ENCODE measurements at places on chromosomes 4 and X.

GRCh38 chr4:111187108-111187507, 564.2 kb upstream of the PITX2 start:
- no peak for DNase-seq

DNA sequence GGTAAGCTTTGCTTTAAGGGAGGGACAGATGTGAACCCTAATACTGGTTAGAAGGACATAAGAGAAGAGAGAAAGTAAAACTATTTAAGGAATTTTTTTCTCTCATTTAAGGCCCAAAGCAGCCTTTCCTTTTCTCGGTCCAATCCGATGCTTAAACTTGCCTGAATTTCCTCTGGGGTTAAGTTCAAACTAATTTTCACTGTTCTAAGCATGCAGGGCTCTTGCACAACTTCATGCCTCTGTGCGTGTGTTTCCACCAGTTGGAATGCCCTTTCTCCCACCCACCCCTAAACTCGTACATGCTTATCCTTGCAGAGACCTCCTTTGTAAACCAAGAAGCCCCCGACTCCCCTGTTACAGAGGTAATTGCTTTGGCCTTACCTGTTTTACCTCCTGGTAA, 204.7 kb downstream of the CBR4 start:
- DNase-seq = no peak

GRCh38 chr4:40924096-40924792, 174.5 kb downstream of the NSUN7 start:
- no peak for DNase-seq

DNA sequence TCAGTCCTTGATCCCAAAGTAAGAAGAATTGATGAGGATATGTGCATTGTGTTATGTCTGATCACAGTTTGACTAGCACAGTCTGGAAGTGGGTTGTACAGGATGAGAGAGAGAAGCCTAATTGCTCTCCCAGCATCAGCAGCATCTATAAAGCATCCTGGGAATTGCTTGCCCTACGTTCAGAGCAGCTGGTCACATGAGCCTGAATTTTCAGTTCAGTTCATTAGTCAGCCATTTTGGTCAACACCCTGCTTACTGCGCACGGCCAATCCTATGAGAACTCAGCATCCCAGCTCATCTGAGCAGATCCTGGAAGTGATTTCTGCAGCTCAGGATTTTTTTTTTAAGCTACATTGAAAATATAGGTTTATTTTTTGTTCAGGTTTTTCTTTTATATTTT, at the start of gene RUFY3:
TSS of gene RUFY3 (plus strand) at position 218 of the 400 bp plus-strand sequence. CDS start 610 bp downstream, outside the sequence.
- DNase-seq = peak; percentile 80

- peak; percentile 46 for DNase-seq
Observed at GRCh38 chr4:30380404-30380998, 339.7 kb upstream of the PCDH7 start.

DNA sequence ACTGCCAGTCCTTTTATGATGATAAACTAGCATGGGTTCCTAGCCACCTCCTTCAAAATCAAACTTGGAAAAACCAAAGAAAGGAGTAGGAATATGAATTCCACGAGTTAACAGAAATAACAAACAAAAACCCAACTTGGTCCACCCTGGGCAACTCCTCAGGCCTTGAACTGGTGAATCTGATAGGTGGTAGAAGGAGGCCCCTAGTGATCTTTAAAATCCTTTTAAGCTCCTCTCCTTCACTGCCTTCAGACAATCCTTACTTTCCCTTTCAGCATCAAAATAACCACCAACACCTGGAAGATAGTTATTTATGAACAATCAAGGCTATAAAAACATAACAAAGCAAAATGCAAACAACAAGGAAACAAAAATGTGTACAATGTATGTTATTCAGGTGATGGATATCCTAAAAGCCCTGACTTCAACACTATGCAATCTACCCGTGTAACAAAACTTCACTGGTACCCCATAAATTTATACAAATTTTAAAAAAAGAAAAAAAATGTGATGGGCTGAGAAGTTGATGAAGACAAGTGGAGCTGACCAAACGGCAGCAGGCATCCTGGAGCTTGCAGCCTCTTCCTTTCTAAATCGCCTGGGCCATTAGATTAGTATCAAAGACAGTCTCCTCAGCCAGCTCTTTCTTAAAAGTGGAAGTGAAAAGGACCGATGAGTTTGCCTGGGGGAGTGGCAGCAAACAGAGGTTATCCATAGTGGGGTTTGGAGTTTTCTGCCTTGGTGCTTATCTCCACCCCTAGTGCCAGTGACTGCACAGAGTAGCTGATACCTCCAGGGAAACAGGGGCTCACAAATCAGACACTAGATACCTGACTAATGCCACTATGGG, 179.6 kb downstream of the TMA16 start:
- DNase-seq = no peak

GRCh38 chr4:45438047-45438446, 685.8 kb downstream of the GABRG1 start:
- DNase-seq = no peak

DNA sequence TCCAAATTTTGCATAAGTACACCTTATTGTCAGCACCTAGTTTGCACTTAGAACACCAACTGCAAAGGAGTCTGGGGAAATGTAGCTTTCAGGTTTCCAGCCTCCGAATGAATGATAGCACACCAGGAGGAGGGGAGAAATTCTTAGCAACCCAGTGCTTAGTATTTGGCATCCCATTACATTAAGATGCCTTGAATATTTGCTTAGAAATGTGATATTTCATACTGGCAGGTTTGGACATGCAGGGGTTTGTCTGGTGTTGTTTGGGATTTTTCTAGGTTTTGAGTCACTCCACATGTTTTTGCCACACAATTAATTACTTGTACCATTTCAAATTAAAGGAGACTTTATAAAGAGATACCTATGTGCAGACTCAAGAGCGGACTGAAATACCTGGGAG, 60.3 kb upstream of the CAMK2D start:
- no peak for DNase-seq

DNA sequence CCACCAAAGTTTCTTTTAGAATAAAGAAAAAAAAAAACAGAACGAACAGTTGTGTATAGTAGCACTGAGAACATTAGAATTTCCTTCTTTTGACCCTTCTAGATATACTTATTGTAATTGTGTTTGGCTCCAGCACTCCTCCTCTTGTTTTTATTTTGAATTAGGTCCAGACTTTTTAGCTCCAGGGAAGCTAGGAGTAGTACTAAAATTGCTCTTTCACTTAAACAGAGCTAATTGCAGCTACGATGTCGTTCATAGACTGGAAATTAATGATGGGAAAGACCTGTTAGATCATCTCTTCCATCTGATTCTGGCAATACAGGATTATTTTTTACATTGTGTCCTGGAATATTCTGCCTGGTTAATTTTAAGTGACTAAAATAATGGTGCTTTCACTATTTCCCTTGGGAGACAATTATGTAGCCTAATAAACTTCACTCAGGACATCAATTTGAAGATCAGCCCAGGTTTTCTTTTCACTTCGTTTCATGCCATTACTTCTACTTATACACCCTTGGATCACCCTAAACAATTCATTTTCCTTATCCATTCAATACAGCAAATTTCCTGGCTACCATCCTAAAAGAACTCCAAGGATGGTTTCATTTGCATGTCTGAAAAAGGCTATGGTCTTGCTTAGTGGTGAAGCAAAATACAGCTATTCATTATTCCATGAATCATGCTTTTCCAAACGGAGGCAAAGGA, 480.8 kb upstream of the TECRL start:
- DNase-seq = no peak

DNA sequence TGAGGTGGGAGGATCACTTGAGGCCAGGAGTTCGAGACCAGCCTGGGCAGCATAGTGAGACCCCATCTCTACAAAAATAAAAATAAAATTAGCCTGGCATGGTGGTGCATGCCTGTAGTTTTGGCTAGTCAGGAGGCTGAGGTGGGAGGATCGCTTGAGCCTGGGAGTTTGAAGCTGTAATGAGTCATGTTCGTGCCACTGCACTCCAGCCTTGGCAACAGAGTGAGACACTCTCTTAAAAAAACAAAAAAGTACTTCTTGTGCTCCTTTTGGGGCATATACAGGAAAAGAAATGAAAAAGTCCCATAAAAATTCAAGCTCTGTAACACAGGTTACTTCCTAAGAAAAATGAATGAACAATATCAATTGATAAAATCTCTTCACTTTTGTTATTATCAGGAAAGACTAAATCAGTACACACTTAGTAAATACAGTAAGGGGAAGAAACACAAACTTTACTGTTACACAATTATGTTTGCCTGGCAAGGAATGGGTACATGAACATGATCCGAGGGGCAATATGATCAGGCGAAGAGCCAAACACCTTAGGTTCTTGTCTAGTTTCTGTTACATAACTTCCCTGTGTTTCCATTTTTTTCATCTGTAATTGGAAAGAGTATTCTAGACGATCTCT, 46.9 kb downstream of the CCDC158 start:
- DNase-seq = no peak

DNA sequence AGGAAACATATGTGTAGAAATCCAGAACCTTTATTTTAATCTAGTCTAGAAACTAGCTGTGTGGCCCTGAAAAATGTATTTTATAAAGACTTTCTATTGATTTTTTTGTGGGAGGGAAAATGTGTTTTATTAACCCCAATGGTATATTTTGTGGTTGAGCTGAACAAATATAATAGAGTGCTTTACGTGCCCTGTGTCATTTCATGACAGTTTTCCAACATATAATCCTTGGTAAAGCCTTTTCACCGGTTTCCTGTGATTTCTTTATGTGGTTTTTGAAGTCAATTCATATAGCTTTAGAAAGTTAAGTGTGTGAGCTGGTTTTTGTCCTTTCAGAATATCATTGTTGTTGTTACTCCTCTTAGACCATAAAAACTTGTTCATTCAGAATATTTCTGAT, 375.7 kb downstream of the ADGRL3 start:
- no peak for DNase-seq

- no peak for DNase-seq
Observed at GRCh38 chr4:57309658-57310057, 199.5 kb upstream of the IGFBP7 start.

DNA sequence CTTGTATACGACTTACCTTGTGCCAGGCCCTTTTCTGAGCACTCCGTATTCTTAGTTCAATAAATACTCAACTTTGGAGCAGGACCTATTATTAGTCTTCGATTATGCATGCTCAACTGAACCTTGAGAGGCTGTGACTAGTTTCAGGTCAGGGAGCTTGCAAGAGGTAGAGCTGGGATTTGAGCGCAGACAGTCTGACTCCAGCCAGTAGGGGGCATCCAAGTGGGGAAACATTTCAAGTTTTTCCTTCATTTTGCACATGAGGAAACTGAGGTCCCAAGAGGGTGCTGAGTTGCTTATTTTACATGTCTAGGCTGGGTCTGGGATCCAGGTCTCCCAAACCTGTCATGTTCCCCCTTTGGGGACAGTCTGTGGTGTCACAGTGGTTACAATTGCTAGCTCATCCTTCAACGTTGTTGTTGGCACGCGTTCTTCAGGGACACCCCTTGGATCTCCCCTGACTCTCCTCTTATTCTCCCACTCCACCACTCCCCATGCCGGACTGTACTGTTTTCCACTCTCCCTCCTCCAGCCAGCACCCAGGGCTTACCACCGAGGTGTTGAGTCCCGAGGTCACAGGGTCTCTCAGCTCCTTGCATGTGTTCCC, 6.7 kb upstream of the PRICKLE3 start:
- DNase-seq = no peak

GRCh38 chrX:18894156-18894555, 89.8 kb downstream of the PHKA2 start:
- no peak for DNase-seq

- no peak for DNase-seq
Observed at GRCh38 chr4:8136529-8136928, 22.1 kb downstream of the ABLIM2 start.

DNA sequence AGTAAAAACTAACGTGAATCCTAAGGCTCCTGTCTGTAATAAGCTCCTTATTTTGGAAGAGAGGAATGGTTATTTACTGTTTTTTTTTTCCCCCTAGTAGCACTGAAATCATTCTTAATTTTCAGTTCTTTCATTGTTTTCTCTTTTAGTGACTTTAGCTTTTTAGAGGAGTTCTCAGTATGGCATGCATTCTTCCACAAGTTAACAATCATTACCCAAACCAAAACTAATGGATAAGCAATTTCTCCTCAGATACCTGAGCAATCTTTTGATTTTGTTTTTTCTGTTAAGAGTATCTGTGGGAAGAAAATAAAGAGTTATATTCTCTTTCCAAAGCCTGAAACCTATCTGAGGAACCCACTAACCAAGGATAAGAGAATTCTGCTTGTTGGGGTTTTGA, 16.7 kb upstream of the PPA2 start:
- DNase-seq = no peak

- DNase-seq = no peak
Observed at GRCh38 chrX:18792828-18793227, 85.4 kb downstream of the PPEF1 start.

DNA sequence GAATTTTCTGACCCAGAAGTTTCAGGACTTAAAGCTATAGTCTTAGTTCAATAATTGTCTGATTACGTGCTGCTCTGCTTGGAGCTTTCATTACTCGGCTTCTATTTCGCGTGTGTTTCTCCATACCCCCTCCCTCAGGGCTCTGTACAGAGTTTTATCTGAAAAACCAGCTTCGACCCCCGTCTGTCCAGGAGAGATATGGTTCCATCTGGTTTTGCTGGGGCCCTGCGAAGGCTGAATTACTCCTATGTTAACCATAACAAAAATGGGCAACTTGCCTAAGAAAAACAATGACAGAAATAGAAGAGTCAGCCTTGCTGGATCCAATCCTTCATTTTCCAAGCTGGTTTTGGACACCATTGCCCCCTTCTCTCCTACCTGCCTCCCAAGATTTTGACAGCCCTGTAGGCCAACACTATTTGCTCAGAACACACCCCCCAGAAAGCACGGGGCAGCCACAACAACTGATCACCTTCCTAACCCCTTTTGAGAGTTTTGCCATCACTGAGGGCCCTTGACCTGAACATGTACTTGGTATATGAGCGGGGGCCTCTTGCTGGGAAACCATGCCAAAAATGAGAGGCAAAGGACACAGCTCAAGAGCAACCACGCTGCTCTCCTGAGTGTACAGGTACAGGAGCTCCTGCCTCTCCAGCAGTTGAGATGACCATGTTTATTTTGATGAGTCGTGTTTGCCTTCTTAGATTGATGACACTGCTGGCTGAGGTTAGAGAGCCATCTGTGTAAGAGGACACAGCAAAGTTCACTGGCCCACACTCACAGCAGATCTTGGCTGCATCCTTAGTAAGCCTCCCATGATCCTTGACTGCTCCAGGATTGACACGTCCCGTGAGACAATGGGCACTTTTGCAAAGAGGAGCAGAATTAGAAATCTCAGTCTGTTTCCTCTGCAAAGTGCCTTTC, 36.2 kb upstream of the ATP6AP2 start:
- no peak for DNase-seq

DNA sequence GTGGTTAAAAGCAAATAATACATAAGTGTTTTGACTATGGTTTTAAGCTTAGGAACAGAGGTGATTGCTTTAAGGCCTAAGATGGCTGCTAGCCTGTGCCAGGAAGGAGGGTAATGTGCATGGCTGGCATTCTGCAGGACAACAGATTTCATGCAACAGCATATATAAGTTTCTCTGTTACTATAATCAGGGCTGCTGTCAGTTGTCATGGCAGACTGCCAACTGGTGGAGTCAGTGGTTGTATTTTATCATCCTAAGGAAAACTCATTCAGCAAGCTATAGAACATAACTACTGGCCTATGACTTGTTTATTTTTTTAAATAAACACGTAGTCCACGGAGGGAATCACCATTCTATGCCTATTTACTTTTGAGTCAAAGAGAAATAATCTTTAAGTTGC, 77.7 kb upstream of the DCAF8L1 start:
- DNase-seq = no peak
